ENCODE measurements at places on chromosomes 3 and 15. TPM values are rescaled to one million over a fixed set of nuclear protein-coding genes. Genes with fewer than 3 reads are reported as not detected.

Gene SMCO1
- total RNA-seq: not detected

Gene CATSPER2
- 2.8 TPM for total RNA-seq

Gene RBP2
- not detected for total RNA-seq

Gene ISLR2
- 10.9 TPM for total RNA-seq

Gene SLC22A14
- total RNA-seq: not detected

Gene CMTM6
- total RNA-seq: 33.7 TPM

Gene STX19
- total RNA-seq: not detected

Gene FBXO40
- not detected for total RNA-seq

Gene SNX22
- 12.9 TPM for total RNA-seq

Gene CHRNA5
- total RNA-seq: 23.6 TPM

Gene SPRED1
- 40.0 TPM for total RNA-seq

Gene OR4F6
- total RNA-seq: not detected

Gene LNP1
- 6.9 TPM for total RNA-seq

Gene MAGEL2
- 13.1 TPM for total RNA-seq

Gene FSIP1
- 8.1 TPM for total RNA-seq

Gene GHRL
- 0.35 TPM for total RNA-seq

Gene SEMA3G
- 5.2 TPM for total RNA-seq

Gene B2M
- 104 TPM for total RNA-seq

Gene GOLGA6L7
- total RNA-seq: not detected

Gene PSTPIP1
- 1.5 TPM for total RNA-seq

Gene GOLGA6L4
- 2.1 TPM for total RNA-seq

Gene PAK6
- 0.93 TPM for total RNA-seq

Gene ATP13A5
- not detected for total RNA-seq

Gene CD80
- total RNA-seq: not detected

Gene CACNA2D2
- 8.7 TPM for total RNA-seq

Gene SOX2
- total RNA-seq: 110 TPM

Gene PLCB2
- total RNA-seq: 8.7 TPM

Gene RGMA
- total RNA-seq: 205 TPM

Gene GOLGA6L10
- 3.6 TPM for total RNA-seq

Gene IL17RC
- total RNA-seq: 7.3 TPM

Gene GBE1
- total RNA-seq: 16.8 TPM

Gene NANOGP8
- total RNA-seq: 0.34 TPM

Gene CD200
- total RNA-seq: 67.0 TPM

Gene NOX5
- total RNA-seq: not detected

Gene LRTM1
- total RNA-seq: not detected

Gene SKOR1
- total RNA-seq: 0.49 TPM

Gene CPNE9
- 1.3 TPM for total RNA-seq

Gene RBM6
- total RNA-seq: 117 TPM

Gene CPN2
- not detected for total RNA-seq

Gene XRN1
- 20.0 TPM for total RNA-seq

Gene GOLGA8G
- not detected for total RNA-seq

Gene SLC9C1
- 0.55 TPM for total RNA-seq

Gene SPCS1
- total RNA-seq: 101 TPM

Gene CNOT10
- total RNA-seq: 53.6 TPM

Gene IQCF5
- total RNA-seq: not detected

Gene OR5H2
- total RNA-seq: not detected

Gene SAMD7
- not detected for total RNA-seq

Measured in neural crest cell (in vitro differentiated cells).